ENCODE measurements at places on chromosomes 11 and 22. TPM values are rescaled to one million over a fixed set of nuclear protein-coding genes. Genes with fewer than 3 reads are reported as not detected.

Gene MB
- total RNA-seq, result not detected

Gene ZNF408
- 11.0 TPM for total RNA-seq

Gene TESMIN
- total RNA-seq, result 61.1 TPM

Gene INSC
- 0.58 TPM for total RNA-seq

Gene OR5AS1
- total RNA-seq, result not detected

- DNase-seq, result no peak
- no peak overlapping the region for H3K4me3 ChIP-seq
- no peaks in the 10 kb centered on the region for H3K4me1 ChIP-seq
These were observed 66.1 kb downstream of the RBMXL2 start for GRCh38 chr11:7154881-7155361.

DNA sequence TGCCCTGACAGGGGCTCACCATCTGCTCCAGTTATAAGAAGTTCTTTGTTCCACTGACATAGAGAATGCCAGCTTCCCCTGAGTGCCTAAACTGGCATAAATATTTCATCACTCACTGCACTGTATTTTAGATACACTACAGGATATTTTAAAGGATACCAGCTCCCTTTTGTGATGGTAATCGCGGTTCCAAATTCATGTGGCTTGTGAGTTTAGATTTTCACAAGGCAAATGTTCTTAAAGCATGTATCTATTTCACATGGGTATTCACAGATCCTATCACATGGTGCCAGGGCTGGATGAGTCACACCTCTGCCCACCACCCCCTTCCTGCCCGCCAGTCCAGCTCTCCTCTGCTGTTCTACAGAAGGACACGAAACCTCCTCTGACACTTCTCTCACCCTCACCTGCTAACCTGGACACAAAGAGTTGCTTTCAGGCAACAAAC, 105.5 kb downstream of the KCNC1 start:
- H3K27me3 ChIP-seq, result no peaks in the 10 kb centered on the region
- H3K4me3 ChIP-seq, result no peak overlapping the region
- no peak overlapping the region for H3K27ac ChIP-seq
- no peak for DNase-seq

DNA sequence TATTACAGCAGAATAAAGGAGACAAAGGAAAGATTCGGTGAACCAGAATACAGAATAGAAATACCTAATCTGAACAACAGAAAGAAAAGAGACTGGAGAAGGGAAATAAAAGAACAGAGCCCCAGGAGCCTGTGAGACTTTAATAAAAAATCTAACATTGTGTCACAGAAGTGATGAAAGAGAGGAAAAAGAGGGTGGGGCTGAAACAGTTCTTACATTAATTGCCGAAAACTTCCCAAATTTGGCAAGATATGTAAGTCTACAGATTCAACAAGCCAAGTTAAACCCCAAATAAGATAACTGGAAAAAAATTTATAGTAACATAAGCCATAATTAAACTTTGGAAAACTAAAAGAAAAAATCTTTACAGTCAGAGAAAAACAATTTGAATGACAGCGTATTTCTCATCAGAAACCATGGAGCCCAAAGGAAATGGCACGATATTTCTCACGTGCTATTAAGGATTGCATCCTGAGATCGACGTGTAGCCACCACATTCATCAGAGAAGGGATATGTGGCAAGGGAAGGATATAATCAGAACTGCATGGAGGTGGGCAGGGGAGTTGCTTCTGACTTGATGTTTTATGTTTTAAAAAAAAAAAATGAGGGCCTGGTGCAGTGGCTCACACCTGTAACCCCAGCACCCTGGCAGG, 73.9 kb downstream of the SGSM3 start:
- H3K27ac ChIP-seq, result no peak overlapping the region
- H3K27me3 ChIP-seq, result no peaks in the 10 kb centered on the region
- no peaks in the 10 kb centered on the region for H3K4me1 ChIP-seq
- DNase-seq, result no peak
- H3K4me3 ChIP-seq, result no peak overlapping the region
- H3K36me3 ChIP-seq, result no peaks in the 10 kb centered on the region

DNA sequence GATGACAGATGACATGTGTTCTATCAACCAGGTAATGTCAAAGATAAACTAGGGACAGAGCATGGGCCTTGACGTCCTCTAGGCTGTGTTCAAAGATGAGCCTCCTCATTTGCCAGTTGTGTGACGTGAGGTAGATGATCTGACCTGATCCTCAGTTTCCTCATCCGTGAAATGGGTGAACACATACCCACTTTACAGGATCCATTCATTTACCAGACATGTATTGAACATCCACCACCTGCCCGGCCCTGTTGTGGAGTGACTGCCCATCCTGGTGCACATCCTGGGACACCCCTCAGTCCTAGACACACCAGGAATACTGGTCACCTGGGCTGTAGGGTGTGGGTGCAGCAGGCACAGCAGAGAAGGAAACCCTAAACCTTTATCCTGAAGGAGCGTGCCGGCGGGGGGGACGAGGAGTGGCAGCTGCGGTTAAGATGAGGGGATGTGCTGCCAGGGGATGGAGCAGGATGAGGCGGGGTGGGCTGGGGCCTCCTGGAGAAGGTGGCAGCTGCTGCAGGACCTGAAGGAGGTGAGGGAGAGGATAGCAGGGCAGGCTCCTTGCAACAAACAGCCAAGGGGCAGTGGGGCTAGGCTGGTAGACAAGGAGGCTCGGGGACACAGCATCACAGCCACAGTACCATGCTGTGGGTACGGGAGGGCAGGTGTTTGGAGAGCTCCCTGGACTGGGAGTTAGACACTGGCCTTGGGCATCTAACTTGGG, 8.4 kb downstream of the CLDN5 start:
- no peaks in the 10 kb centered on the region for H3K27me3 ChIP-seq
- H3K36me3 ChIP-seq, result peaks cover 30% of the 10 kb centered on the region
- no peak overlapping the region for H3K4me3 ChIP-seq

- no peaks in the 10 kb centered on the region for H3K27me3 ChIP-seq
- no peaks in the 10 kb centered on the region for H3K36me3 ChIP-seq
- no peak overlapping the region for H3K4me3 ChIP-seq
- no peak overlapping the region for H3K27ac ChIP-seq
These were observed 197.6 kb downstream of the TMEM135 start for GRCh38 chr11:87235366-87235765.

DNA sequence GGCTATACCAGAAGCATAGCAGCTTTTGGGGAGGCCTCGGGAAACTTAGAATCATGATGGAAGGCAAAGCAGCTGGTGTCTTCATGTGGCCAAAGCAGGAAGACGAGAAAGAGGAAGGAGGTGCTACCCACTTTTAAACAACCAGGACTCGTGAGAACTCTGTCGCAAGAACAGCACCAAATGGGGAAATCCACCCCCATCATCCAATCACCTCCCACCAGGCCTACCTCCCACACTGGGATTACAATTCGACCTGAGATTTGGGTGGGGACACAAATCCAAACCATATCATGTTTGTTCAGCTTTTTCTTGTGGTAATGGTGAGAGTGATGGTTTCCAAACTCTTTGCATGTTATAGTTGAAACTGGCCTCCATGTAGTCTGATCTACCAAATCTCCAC, 32.5 kb upstream of the OR10D3 start:
- H3K27me3 ChIP-seq, result no peaks in the 10 kb centered on the region
- no peak overlapping the region for H3K27ac ChIP-seq
- no peaks in the 10 kb centered on the region for H3K36me3 ChIP-seq
- no peak overlapping the region for H3K4me3 ChIP-seq

- H3K4me3 ChIP-seq, result no peak overlapping the region
- no peaks in the 10 kb centered on the region for H3K27me3 ChIP-seq
- peak; percentile 21 for DNase-seq
- no peaks in the 10 kb centered on the region for H3K4me1 ChIP-seq
These were observed 35.1 kb downstream of the WT1 start for GRCh38 chr11:32400196-32400595.

GRCh38 chr11:100949443-100949842, 180.2 kb downstream of the PGR start:
- no peaks in the 10 kb centered on the region for H3K36me3 ChIP-seq
- no peaks in the 10 kb centered on the region for H3K27me3 ChIP-seq

GRCh38 chr22:20015971-20016733, 471 bp downstream of the ARVCF start:
- H3K27ac ChIP-seq, result no peak overlapping the region
- H3K36me3 ChIP-seq, result no peaks in the 10 kb centered on the region
- peaks cover 2% of the 10 kb centered on the region for H3K4me1 ChIP-seq
- H3K27me3 ChIP-seq, result peaks cover 18% of the 10 kb centered on the region
- peak; percentile 82 for DNase-seq
- peak overlapping the region; percentile 74 for H3K4me3 ChIP-seq

- no peak for DNase-seq
- no peak overlapping the region for H3K27ac ChIP-seq
- no peaks in the 10 kb centered on the region for H3K27me3 ChIP-seq
- no peaks in the 10 kb centered on the region for H3K4me1 ChIP-seq
- H3K4me3 ChIP-seq, result no peak overlapping the region
These were observed 9.5 kb downstream of the ALDH3B2 start for GRCh38 chr11:67664696-67665540.

DNA sequence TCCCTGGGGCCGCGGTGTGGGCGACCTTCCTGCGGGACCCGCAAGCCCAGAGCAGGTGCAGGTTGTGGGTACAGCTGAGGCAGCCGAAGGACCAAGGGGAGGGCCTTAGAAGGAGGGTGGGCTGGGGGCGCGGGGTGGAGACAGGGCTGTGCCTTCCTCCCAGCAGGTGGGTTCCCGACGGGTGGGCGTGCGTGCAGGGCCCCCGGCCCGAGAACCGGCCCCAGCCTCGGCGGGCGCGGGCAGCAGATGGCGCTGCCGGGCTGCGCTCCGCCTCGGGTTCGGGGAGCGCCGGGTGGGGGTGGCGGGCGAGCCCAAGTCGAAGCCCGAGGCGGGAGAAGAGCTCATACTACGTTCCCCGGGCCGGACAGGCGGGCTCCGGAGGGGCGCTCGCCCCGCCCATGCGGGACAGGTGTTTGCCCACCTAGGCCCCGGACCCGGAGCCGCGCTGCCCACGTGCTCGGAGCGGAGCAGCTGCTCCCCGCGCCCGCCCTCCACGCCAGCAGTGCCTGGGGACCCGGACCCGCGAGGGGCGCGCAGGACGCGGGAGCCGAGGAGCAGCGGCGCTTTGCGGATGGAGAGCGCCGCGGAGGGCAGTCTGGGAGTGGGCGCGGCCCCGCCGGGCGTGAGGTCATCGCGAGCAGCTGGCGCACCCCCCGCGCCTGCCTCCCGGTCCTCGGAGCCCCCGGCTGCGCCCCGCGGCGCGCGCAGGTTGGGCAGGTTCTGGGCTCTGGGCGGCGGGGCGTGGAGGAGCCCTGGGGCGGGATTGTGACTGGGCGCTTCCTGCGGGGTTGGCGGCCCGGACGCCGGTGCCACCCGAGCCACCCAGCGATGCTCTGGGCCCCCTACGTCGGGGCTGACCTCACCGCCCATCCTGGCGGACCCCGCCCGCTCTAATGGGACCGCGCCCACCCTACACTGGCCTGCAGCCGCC, 25.3 kb downstream of the DUSP8 start:
- no peak overlapping the region for H3K27ac ChIP-seq
- DNase-seq, result no peak
- H3K36me3 ChIP-seq, result no peaks in the 10 kb centered on the region
- peak overlapping the region; percentile 34 for H3K4me3 ChIP-seq

GRCh38 chr22:27676545-27677213, 124.9 kb downstream of the MN1 start:
- no peaks in the 10 kb centered on the region for H3K27me3 ChIP-seq
- no peak overlapping the region for H3K4me3 ChIP-seq
- no peak for DNase-seq
- no peak overlapping the region for H3K27ac ChIP-seq
- peaks cover 5% of the 10 kb centered on the region for H3K4me1 ChIP-seq

DNA sequence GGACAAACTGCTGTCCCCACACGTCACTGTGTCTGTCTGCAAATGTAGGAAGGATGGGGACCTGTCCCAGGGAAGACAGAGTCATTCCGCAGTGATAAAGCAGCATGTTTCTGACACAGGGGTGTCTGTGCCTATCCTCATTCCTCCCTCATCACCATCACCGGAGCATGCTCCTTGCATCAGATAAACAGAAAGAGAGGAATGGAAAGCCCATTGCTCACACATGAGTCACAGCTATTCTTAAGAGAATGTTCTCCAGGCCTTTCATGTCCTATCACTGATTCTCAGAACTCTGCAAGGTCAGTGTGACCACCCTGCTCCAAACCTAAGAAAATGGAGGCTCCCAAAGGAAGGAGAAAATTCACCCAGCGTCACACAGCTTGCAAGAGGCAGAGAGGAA, 38.9 kb downstream of the ZNF195 start:
- no peaks in the 10 kb centered on the region for H3K4me1 ChIP-seq
- no peak overlapping the region for H3K4me3 ChIP-seq
- no peak for DNase-seq
- no peaks in the 10 kb centered on the region for H3K27me3 ChIP-seq
- H3K36me3 ChIP-seq, result no peaks in the 10 kb centered on the region

DNA sequence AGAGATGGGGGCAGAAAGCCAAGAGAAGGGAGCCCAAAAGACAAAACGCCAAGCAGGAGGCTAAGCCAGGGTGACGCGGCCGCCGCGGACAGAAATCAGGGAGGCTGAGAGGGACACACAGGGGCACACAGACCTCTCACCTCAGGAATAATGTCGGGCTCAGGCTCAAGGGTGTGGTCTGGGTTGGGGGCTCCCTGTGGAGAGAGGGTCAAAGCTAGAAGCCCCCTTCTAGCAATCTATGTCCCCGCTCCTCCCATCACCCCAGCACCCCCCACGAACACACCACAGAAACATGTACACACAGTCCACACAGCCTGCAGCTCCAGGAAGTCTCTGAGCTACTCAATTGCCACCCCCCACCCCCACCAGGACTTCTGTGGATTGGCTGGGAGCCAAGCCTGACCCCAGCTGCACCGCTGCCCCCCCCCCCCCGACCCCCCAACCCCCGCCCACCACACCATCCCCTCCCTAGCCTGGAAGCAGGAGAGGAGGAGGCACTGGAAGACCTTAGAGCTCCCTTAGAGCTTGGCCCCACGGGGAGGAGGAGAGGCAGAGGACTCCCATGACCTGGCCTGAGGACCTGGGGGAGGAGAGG, 6.9 kb downstream of the BCL9L start:
- H3K27ac ChIP-seq, result peak overlapping the region; percentile 75
- H3K27me3 ChIP-seq, result no peaks in the 10 kb centered on the region
- H3K4me1 ChIP-seq, result peaks cover 86% of the 10 kb centered on the region
- H3K36me3 ChIP-seq, result no peaks in the 10 kb centered on the region
- no peak for DNase-seq

- no peak overlapping the region for H3K27ac ChIP-seq
- peaks cover 7% of the 10 kb centered on the region for H3K4me1 ChIP-seq
- no peak overlapping the region for H3K4me3 ChIP-seq
- no peaks in the 10 kb centered on the region for H3K27me3 ChIP-seq
- H3K36me3 ChIP-seq, result no peaks in the 10 kb centered on the region
These were observed 56.1 kb downstream of the PTPRJ start for GRCh38 chr11:48036466-48036865.
